ENCODE measurements at places on chromosomes 3 and 15.

GRCh38 chr3:12253516-12254343 lies 35.1 kb upstream of the PPARG start:
- no peak for DNase-seq

- DNase-seq: no peak
Measured at GRCh38 chr15:72372361-72372760, 3.5 kb downstream of the HEXA start.

GRCh38 chr15:42691770-42692169 lies 45.2 kb downstream of the CDAN1 start:
- DNase-seq: no peak

- no peak for DNase-seq
Measured at GRCh38 chr3:140467796-140468315, 210.0 kb upstream of the TRIM42 start.

DNA sequence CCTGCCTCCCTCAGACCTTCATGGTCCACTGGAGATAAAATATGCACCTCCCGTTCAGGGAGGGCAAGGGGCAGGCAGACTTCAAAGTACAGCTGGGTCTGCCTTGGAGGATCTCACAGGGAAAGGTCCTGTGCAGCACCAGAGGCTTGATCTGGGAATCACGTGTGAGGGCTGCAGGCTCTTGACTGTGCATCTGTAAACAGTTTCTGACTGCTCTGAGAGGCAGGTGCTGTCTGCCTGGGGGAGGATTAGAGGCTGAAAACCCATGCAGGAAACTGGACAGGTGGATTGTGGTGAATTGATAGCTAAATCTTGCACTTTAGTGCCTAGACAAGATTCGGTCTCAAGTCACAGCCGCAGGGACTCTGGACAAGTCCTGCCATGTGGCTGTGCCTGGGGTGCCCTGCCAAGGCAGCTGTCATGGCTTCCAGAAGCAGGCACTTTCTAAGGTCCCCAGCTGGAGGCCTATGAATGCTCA lies 239.3 kb downstream of the EPHB1 start:
- DNase-seq: no peak

GRCh38 chr15:45521596-45522327 lies 793 bp downstream of the SLC30A4 start:
- DNase-seq: no peak

GRCh38 chr15:35305946-35306345 lies 220.9 kb upstream of the NANOGP8 start:
- no peak for DNase-seq

DNA sequence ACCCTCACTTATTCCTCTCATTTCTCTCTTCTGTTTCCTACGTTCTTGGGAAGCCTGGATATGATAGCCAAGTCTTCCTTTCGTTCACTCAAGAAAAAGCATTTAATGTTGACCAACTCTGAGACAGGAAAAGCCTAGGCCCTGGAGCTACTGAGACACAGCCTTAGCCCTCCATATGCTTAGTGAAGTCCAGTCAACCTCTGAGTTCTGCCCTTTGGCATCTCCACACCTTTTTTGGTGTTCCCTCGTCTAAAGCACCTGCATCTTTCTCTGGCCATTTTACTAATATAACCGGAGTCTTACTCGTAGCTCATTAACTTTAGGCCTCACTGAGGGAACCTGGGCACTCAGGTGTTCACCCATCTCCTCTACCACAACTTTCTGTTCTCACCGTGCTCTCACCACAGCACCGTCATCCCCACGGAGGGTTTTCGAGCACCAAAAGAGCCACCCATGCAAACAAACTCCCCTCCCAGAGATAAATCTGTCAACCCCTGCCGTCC lies 632 bp downstream of the MTHFS start:
- DNase-seq: no peak

DNA sequence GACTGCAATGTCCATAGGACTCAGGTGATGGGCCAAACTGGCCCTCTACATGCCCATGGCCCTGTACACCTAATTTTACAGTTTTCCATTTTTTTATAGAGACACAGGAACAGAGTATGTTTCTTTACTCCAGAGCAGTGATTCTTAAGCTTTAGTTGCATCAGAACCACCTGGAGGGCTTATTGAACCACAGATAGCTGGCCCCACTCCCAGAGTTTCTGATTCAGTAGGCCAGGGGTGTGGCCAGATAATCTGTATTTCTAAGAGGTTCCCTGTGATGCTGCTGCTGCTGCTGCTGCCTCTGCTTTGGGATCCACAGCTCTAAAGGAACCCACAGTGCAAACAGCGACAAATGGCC lies 5.1 kb downstream of the RBP1 start:
- no peak for DNase-seq

GRCh38 chr3:162175878-162176277 lies 679.3 kb downstream of the OTOL1 start:
- DNase-seq: no peak

DNA sequence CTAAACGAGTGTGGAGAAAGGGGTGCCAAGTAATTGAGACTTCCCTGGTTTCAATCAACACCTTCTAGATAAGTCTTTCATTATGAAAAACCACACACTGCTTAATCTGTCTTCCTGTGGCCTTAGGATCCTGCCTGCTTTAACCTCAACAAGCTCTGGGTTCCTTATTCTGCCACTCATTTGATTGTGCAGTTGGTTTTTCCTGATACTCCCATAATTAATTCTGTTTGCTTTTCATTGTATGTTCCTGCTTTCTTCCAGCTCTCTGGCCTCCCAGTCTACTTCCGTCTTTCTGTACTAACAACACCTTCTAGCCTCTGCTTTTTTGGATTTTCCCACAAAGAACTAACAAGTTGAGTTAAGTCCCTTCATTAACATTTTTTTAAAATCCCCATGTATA lies 20.2 kb upstream of the GCNT3 start:
- DNase-seq: no peak

DNA sequence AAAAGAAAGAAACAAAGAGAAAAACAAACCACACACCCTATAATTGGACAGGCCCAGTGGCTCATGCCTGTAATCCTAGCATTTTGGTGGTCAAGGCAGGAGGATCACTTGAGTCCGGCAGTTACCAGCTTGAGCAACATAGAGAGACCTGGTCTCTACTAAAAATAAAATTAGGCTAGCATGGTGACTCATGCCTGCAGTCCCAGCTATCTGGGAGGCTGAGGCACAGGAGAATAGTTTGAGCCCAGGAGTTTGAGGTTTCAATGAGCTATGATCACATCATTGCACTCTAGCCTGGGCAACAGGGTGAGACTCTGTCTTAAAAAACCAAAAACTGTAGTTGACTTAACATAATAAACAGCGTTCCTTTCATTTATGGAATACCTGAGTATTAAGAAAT lies 72.3 kb upstream of the ST3GAL6 start:
- DNase-seq: no peak

DNA sequence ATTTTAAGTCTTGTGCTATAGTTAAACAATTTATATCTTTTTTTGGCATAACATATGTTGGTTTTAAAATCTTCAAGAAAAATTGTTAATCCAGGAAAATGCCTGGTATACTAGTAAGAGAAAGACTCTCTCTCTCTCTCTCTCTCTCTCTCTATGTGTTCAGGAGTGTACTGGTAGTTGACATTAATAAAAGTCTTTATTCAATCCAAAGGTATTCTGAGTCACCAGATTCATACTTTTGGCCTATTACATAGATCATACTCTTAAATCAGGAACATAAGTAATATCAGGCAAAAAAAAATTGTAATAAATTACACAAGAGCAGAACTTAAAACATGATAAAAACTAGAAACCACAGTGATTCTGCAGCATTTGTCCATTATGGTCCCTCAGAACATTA lies 70.2 kb downstream of the TFG start:
- DNase-seq: no peak

- no peak for DNase-seq
Measured at GRCh38 chr15:99603828-99604227, 38.0 kb downstream of the MEF2A start.

GRCh38 chr3:177483182-177483967 lies 286.1 kb upstream of the TBL1XR1 start:
- no peak for DNase-seq

DNA sequence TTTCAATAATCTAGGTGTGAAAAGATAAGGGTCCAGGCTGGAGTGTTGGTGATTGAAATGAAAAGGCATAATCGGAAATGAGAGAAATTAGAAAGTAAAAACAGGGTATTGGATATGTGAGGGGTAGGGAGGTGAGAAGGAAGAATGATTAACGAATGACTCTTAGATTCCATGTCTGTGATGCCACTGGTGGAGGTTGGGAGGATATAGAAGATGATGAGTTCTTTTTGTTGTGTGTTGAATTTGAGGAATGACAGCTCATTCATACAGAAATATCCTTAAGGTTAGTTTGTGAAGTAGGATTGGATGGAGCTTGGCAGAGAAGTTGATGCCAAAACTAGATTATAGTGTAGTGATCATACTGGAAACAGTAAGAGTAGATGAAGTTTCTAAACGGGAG lies 72.2 kb upstream of the CCNL1 start:
- no peak for DNase-seq

DNA sequence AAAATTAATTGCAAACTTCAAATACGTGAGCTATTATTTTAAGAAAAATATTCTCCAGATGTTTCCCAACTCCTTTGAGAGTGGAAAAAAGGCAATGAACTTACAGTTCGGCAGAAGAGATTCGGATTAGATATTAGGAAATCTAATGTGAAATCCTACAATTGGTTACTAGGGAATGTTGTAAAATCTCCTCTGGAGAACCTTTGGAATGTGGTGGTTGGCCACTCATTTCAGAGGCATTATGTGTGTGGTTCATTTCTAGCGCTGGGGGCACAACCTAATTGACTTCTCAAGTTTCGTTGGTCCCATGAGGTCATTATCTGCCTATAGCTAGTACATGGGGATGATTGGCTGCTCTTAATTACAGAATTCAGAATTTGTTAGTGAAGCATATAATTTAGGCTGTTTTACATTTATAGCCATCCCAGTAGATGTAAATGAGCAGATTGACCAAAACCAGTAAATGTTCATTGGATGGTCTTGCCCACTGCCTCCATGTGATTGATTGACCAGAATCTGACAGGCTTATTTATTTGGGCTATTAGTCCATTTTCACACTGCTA lies 34.6 kb upstream of the CMSS1 start:
- no peak for DNase-seq

DNA sequence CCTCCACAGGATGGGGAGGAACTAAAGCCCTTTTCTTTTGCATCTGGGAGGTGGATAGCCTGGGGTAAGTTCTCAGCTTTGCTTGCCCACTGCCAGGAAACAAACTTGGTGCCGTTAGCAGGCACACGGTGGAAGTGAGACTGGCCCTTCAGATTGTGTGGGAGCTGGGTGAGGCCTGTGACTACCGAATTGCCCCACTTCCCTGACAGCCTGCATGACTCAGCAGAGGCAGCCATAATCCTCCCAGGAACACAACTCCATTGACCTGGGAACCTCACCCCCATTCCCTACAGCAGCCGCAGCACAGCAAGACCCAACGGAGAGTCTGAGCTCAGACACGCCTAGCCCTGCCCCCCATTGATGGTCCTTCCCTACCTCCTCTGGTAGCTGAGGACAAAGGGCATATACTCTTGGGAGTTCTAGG lies 282.6 kb downstream of the KLF13 start:
- DNase-seq: no peak

DNA sequence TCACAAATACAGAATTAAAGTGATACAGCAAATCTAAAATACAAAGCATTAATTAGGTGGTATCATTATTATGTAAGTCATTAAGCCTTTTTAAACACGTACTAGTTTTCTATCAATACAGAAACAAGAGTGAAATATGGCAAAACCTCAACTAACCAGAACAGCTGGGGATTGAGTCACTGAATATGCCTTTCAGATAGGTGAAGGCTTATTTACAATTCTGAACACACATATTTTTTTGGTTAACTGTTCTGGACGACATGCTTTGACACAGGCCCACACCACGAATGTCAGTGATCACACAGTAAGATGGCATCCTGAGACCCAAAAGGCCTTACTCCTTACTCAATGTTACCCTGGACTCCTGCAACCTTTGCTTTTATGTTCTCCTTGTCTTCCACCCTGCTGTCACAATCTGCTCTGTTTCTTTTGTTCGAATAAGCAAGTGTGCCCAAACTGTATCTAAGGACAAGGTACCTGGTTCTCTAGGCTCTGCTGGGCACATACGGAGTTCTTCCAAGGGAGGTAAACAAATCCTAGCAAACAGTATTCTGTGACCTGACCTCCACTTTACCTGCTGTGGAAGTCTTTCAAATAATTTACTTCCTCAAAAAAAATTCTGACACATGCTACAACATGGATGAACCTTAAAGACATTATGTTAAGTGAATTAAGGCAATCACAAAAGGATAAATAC lies 7.0 kb downstream of the SFMBT1 start:
- DNase-seq: no peak

GRCh38 chr3:118525077-118525476 lies 509.6 kb downstream of the IGSF11 start:
- no peak for DNase-seq

DNA sequence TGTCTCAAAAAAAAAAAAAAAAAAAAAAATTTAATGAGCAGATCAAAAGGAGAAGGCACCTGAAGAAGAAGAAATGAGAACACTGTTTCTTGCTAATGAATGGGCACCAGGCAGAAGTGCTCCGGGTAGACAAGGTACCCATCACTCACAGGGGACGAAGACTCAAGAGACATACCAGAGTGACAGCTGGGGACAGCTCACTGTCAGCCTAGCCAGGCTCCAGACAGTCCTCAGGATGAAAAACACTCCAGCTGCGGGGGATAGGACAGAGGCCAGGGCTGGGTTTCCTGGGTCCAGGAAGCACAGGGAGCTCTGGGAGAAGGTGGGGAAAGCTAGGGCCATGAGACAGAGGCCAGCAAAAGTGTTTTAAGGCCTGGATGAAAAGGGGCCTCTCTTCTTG lies 48.5 kb upstream of the PARL start:
- DNase-seq: no peak

- DNase-seq: no peak
Measured at GRCh38 chr3:133426721-133427120, 26.9 kb downstream of the BFSP2 start.

- no peak for DNase-seq
Measured at GRCh38 chr3:7764115-7764514, 737.5 kb upstream of the LMCD1 start.

GRCh38 chr3:53948174-53948573 lies 56.5 kb upstream of the SELENOK start:
- no peak for DNase-seq

- DNase-seq: no peak
Measured at GRCh38 chr15:73599934-73600333, 33.3 kb downstream of the NPTN start.

DNA sequence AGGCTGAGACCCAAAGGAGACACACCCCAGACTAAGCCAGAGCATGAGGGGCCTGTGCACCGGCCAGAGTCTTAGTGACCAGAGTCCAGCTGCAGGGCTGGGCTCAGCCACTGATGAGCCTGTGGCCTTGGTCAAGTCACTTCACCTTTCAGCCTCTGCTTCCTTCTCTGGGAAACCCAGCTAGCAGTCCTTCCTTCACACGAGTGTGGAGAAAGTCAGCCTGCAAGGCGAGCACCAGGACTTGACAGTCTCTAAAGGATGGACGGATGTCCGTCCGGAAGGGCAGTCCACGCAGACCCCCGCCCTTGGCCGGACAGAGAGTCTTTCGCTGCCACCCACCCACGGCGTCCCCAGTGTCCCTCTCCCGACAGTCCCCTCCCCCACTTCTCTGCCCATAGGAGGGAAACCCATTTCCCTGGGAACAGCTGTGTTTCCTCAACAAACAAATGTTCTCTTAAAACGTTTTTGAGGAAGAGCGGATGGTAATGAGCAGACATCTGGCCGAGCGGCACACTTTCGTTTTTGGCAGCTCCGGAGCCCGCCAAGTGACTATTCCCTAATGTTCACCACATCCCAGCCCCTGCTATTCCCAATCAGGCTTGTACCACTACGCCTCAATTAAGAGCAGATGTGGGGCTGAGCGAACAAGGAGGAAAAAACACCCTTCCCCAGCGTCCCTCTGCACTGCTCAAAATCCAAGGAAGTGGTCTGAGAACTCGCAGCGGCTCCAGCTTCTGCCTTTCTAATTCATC lies 129.1 kb upstream of the SMAD3 start:
- no peak for DNase-seq

Data from stimulated activated CD4-positive, alpha-beta T cell treated with anti-CD3 and anti-CD28 coated beads, Interleukin-2, amount 100 ng/mL, for 4 hours (primary cell).